Activated naive CD4-positive, alpha-beta T cell (primary cell): ENCODE measurements at places on chromosomes 5 and 9.

GRCh38 chr9:130837643-130838042 lies 2.6 kb downstream of the ABL1 start:
- DNase-seq = no peak

DNA sequence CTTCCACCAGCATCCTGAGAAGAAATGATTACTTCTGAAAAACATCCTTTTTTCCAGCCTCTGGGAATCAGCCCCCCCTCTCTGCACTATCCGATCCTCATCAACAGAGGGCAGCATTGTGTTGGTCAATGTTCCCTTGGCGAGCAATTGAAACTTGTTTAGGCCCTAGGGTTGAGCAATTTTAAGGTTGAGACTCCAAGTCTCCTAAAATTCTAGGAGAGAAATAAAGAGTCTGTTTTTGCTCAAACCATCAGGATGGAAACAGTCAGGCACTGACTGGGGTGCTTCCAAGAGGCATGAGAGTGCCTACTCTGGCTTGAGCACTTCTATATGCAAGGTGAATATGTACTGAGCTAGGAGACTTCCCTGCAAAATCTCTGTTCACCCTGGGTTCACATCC lies 12.4 kb upstream of the CYFIP2 start:
- DNase-seq = no peak

DNA sequence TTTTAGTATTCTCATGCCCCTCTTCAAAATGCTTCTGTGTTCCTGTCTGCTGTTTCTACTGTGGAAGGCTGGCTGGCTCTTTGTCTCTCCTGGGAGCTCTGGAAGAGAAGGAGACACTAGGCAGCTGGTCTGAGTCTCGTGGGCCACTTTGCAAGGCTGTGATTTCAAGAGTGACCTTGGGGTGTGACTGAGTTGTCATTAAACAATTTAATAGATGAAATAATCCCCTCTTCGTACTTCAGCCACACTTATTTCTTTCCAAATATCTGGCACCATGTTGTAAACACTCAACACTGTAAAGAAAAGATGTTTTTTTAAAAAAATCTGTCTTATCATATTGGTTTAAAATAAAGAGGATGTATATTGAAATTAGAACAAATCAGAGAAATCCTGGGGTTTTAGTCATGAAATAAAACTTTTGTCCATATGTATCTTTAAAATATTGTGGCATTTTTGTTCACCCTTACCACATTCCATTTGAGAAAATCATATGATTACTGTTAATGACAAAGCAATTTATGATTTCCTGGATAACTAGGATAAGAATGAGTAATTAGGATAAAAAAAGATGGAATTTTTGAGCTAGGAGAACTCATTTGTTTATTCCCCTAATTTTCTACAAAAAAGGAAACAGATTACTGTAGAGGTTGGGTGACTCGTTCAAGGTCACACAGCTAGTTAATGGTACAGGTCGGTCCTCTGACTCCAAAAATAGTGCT lies 200.8 kb downstream of the MAT2B start:
- DNase-seq = no peak

DNA sequence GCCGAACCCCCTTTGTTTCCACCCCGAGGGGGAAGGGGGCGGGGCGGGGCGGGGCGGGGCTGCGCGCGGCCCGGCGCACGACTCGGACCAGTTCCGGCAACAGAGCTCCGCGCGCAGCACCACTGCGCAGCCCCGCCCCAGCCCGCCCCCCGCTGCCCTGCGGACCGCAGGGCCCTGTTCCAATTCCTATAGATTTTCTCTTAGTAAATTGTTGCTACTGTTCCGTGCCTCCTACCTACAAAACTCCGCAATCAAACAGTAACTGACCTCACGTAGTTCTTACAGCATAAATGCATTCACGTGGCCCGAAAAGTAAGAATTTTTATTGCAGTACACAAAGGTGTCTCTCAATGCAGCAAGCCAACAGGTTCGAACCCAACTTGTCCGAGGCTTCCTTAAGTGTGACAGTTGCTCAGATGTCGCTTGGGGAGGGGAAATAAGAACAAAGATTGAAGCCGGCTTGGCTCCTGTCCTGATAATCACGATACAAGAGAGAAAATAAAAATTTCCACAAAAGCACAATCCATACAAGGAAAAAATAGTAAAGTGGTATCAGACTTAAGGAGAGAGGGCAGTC lies 1.2 kb upstream of the RNF38 start:
- DNase-seq = peak; percentile 68

DNA sequence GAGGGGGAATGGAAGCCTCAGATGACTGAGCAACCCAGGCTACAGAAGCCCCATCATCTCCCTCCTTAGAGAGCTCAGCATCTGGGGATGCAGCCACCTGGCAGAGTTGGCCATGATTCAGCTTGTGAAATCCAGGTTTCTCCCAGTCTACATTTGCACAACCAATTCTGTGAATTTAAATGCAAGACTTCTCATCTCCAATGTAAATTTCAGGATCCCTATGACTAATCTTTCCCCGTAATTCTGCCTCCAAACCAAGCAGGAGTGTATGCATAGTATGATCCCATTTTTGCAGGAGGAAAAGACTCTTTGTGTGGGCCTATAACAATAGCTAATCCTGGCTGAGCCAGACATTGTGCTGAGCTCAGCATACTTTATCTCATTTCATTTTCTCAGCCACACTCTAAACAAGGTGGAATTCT lies 59.6 kb upstream of the IL17B start:
- DNase-seq = no peak

DNA sequence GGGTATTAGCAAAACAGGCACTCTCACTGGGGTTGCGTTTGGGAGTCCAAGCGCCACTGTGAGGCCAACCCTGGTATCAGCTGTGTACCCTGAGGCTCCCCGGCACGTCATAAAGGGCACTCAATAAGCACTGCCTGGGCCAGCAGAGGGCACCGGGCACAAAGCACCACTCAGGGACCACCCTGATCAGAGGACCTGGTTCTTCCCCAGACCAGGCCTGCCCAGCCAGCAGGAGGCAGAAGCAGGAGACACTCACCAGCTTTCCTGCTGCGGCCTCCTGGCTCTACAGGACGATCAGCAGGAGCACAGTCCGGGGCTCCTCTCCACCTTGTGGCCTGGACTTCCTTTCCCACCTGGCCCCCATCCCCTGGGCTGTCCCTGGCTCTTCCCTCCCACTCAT lies 12.6 kb downstream of the MGAT1 start:
- DNase-seq = no peak

- DNase-seq = peak; percentile 27
Measured at GRCh38 chr5:43396762-43397304, 15.4 kb downstream of the CCL28 start.

- no peak for DNase-seq
Measured at GRCh38 chr5:93748875-93749397, 7.5 kb upstream of the POU5F2 start.

GRCh38 chr5:121218086-121218485 lies 633.6 kb upstream of the FTMT start:
- DNase-seq = no peak

- DNase-seq = no peak
Measured at GRCh38 chr9:80699511-80699998, 989.8 kb downstream of the TLE1 start.

DNA sequence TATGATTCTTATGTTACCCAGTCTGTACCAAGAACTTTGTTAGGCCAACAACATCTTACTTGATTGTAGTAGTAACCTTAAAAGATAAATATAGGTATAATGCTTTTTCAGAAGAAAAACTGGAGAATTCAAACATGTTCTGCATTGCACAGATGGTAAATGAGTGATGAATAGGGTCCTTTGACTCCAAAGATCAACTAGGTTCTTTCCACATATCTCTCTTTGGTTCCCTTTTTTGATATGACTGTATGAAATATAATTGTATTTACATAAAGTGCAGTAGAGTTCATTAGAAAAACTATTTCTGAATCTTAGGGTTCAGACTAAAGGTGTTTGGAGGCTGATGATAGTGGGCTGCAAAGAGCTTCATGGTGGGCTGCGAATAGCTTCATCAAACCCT lies 150.5 kb upstream of the CDKN2B start:
- DNase-seq = no peak
